Stimulated activated CD4-positive, alpha-beta T cell treated with anti-CD3 and anti-CD28 coated beads, Interleukin-15, amount 100 ng/mL, for 1 hour (primary cell): ENCODE measurements at places on chromosomes 7 and 10.

- DNase-seq = no peak
Observed at GRCh38 chr10:3350617-3351258, 178.2 kb upstream of the PITRM1 start.

- no peak for DNase-seq
Observed at GRCh38 chr10:61747307-61747706, 84.6 kb downstream of the CABCOCO1 start.

GRCh38 chr10:106132956-106133355 is 1031.5 kb downstream of the SORCS1 start:
- DNase-seq = no peak

DNA sequence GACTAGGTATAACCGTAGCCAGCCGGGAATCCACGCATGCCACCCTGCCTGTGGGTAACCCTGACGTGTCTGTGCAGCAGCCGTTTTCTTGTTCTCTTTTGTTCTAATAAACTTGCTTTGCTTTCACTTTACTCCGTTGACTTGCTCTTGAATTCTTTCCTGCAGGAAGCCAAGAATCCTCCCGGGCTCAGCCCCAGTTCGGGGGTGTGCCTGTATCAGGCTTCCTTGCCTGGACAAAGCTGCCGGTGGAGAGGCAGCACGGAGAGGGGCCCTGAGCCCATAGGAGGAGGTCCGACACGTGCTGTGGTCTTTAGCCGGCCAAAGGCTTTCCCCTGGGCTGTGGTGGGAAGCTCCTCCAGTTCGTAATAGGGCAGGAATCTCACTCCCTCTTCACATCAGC is 256.5 kb upstream of the PPP2R2D start:
- DNase-seq = no peak

DNA sequence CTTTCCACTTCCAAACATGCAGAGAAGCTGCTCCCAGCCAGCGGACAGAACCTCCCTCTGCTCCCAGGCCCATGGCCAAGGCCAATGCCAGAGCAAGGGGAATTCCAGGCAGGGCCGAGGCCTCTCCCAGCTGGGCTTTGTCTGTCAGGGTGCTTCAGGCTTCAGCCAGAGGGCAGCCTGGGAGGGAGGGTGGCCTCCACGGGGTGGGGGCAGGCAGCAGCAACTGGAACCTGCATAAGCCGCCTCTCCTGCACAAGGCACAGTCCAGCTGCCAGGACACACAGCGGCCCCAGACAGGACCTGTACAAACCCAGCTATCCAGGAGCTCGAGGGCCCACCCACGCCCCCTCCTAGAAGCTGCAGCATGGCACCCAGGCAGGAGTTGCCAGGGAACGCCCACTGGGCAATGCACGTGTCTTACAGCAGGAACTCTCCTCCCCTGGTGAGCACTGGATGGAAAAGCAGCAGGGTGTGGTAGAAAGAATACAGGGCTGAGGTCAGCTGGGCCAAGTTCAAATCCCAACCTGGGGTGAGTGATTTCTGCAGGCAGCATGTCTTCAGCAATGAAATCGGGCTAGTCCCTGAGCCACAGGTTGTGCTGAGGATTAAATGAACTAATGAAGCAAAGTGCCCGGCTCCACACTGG is 7.6 kb downstream of the FAM53B start:
- DNase-seq = no peak

GRCh38 chr7:23893942-23894891 is 184.2 kb downstream of the STK31 start:
- DNase-seq = no peak

GRCh38 chr10:127911218-127911866 is 4.4 kb downstream of the PTPRE start:
- no peak for DNase-seq

DNA sequence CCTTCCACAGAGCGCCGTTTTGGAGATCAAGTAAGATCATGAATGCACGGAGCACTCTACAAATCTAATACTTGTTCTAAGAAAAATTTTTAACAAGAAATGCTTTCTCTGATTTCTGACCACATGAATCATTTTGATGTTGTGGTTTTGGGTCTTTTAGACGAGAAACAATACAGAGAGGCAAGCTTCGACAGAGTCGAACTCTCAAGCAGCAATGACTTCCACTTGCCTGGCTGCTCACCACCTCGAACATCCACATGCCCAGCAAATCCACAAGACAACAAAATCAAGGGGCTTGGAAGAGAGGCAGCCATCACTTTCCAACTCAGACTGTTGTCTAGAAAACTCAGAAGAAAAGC is 69.4 kb upstream of the GSDME start:
- DNase-seq = no peak

GRCh38 chr10:16799621-16800020 is 17.6 kb downstream of the RSU1 start:
- no peak for DNase-seq

GRCh38 chr10:93680412-93681047 is 21.9 kb downstream of the FRA10AC1 start:
- no peak for DNase-seq

DNA sequence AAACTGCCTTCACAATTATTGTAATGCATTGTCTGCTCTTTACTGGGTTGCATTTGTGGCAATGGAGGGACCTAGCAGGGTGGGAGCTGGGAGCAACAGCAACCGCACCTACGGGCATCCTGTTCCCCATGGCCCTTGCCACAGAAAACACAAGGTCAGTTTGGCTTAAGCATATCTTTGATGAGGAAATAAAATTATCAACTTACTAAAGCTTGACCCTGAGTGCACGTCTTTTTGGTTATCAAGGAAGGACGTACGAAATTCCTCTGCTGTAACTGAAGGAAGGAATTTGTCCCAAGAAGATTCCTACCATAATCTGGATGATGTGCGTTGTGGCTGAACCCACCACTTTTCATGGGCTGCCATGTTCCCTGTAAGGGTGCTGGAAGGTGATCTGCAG is 19.9 kb upstream of the PTPRN2 start:
- DNase-seq = no peak

- DNase-seq = peak; percentile 42
Observed at GRCh38 chr10:101839416-101840063, 4.1 kb downstream of the KCNIP2 start.

DNA sequence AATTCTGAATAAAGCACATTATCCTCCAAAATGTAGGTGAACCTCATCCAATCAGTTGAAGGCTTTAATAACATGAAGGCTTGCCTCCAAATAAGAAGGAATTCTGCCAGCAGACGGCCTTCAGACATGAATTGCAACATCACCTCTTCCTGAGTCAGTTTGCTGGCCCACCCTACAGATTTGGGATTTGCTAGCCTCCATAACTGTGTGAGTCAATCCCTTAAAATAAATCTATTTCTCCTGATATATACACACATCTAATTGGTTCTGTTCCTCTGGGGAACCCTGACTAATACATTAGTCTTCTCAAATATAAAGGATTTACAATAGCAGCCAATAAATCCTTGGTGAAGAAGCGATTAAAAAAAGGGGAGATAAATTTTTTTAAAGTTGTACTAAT is 34.8 kb upstream of the OSBPL3 start:
- DNase-seq = no peak

GRCh38 chr7:49778731-49779270 is 5.4 kb downstream of the VWC2 start:
- no peak for DNase-seq

DNA sequence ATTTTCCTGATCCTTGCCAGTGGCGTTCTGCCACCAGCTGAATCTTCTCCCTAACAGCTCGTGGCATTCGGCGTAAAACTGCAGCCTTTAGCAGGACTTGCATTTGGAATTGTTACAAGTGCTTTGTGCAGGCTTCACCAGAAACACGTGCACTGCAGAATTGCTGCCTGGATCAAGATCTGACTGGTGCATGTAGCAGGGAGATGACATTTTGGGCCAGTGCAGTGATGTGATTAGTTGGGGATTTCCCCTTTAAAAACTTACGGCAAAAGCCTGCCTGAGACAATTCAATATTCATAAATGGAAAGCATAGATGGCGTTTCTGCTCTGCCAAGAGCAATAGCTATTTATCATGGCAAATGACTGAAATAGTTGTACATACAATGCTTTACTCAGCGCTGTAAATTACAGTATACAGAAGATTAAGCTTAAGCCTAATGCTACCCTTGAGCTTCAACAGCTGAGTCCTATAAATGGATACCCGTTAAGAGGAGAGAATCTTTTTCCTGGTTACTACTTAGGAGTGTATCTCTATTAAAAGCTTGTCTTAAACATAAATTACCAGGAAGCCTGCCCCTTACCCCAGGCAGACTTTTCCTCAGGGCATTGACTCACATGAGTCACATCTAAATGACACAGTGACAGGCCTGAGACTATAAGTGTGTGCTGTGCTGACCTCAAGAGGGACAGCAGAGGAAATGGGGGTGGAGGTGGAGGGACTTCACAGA is 106.3 kb downstream of the ATXN7L1 start:
- DNase-seq = no peak
